NCI-H1417 (cell line): ENCODE measurements at places on chromosomes 4 and X.

DNA sequence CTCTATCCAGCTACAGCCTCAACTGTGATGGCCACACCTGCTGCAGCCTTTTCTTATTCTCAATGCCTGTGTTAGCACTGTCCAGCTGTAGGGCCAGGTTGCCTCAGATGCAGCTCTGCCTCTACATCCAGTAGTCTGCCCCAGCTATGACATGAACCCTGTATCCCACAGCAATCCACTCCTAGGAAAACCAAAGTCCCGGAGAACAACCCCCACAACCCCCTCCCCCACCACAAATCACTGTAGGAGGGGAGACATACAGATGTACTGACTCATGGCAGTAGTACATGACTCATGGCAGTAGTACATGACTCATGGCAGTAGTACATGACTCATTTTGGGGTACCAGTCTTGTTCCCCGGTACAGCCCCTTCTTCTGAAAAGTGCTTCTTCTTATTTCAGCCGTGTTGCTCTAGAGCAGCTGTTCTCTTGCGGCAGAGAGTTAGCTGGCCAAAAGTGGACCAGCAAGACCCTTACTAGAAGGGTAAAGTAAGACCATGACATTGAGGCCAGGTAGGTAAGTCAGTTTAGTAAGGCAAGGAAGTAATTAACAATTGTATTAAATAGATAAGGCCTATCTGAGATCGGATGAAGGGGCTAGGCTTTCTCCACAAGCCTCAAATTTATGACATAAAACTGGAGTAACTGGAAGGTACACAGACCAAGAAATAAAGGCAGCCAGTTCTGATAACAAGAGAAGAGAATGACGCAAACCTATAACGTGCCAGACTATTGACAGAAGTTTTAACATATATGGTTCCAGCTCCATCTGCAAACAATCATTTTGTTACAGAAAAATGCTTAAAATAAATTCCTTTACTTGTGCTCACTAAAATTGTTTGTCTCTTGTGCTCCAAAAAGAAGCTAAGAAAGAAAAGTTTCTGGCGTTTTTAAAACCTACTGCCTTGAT is 221.4 kb downstream of the TACR3 start:
- no peak for DNase-seq

DNA sequence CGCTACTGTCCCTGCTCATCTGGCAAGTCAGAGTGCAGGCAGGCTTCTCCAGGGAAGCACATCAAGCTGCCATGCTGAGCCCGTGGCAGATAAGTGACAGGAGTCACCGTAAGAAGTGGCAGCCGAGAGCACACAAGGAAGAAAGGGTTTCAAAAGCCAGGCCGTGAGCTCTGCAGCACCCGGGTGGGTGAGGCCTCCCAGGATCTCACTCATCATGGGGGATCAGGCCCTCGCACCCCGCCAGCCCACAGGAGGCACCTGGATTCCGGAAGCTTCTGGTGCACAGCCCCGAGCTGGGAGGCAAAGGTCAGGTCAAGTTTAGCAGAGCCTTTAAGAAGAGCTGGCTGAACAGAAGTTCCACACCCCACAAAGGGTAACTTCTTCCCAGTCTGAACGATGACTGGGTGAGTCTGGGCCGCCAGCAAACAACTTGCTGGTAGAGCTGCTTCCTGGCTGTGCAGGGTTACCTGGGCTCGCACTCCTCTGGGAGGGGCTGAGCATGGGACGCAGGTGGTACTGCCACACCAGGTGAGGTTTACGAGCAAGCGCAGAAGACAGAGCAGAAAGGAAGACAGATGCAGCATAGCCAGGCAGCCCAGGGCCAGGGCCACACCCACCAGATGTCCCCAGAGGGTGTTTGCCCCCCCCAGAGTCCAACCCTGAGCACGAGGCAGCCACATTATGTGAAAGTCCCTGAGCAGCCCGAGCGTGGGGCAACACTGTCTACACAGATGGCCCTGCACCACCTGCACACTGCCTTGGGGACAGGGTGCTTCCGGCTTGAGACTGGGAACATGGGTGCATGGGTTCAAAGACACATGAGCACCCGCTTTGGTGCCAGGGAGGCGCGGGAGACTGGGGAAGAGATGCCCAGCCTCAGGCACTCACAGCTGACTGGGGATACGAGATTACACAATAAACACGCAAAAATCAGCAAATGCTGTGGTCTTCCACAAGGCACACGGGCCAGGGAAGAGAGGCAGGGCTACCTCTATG is 7.7 kb downstream of the CCNQ start:
- no peak for DNase-seq

DNA sequence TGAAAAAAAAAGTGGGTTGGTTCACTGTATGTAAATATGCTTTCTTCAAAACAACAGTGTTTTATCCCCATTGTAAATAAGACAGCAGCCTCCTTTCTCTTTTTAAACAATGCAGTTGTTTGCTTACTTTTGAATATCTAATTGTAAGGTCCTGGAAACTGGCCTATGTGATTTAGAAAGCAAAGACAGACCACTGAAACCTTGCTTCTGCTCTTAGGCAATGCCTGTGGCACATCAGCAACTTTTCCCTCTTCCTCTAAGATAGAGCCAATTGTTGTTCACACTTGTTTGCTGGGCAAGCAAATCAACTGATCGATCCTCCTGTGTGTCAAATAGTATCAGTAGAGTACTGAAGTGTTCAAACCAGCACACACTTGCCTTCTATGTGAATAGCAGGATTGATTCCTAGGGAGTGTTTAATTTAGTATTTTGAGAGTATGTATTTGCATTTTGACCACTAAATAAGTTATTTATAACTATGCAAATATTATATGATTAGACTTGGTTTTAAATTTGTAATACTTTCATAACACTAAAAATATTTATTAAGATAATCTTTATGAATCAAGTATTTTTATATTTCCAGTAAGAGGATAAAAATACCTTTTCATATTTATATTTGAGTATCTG is 55.4 kb upstream of the GRPR start:
- no peak for DNase-seq

GRCh38 chr4:116755051-116755450 is 330.3 kb downstream of the TRAM1L1 start:
- no peak for DNase-seq

DNA sequence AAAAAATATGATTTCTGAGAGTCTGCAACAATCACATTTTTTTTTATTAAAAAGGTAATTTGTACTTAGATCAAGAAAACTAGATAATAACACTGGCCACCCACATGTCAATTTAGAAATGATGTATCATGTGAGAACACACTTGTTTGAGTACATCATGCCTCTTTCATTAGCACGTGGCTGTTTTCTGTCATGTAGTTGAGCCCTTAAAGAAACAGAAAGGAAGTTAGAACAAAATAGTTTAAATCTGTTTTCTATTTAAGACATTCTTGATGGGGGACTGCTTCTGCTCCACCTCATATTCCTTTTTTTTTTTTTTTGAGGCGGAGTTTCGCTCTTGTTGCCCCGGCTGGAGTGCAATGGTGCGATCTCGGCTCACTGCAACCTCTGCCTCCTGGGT is 207.5 kb downstream of the NSUN7 start:
- DNase-seq: no peak

DNA sequence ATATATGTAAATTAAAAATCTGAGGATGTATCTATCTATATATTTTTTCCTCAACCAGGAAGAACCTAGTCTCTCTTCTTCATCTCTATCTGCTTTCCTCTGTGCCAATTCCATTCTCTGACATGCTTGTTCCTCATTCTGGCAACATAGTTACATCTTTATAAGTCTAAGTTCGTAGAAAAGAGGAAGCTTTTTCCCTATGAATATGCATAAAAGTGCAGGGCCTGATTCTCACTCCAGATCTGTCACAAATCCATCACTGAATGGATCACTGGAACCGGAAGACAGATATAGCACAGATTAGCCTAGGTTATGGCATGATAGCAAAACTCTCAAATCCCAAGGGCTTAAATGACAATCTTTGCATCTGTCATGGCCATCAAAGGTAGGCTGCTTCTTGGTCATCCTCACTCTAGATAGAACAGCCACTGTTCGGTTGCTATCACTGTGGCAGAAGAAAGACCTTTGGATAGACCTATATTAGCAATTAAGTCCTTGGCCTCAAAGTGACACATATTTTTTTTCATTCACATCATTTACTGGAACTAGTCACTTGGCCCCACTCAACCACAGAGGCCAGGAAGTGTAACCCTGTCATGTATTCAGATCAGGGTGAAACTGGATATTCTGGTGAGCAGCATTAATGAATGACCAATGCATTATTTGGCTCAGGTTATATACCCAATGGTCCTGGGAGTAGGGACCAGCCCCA is 22.2 kb downstream of the DTHD1 start:
- no peak for DNase-seq

DNA sequence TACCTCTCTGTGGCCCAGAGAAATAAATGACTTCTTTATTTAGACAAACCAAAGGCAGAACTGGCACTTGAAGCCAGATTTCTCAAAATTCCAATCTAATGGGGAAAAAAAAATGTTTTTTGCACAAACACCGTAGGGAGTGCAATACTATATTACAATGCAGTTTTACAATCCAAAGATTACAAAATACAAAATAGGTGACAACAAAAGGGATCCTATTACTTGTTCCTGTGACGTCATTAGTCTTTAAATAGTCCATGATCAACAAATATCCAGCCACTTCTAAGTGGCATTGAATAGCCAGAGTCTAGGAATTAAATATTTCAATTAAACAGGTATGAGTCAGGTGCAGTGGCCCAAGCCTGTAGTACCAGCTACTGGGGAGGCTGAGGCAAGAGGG is 3.0 kb upstream of the APBB2 start:
- DNase-seq: peak; percentile 37

DNA sequence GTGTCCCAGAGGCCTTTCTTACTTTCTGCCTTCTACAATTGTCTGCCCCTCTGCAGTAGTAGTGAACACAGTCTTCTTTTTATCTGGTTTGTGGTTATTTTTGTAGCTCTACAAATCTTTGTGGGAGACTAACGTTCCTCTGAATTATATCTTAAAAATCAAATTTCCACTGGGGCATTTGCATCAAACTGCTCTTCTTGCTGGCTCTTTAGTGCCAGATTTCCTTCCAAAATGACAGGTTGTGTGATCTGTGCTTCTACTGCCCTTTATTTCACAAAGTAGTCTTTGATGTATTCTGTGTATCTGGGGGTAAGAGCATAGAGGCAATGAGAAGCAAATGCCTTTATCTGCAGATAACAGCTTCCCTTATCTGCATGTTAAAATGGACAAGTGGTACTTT is 34.5 kb downstream of the TSPAN7 start:
- no peak for DNase-seq

- no peak for DNase-seq
Observed at GRCh38 chr4:110268352-110268751, 69.9 kb upstream of the ELOVL6 start.

DNA sequence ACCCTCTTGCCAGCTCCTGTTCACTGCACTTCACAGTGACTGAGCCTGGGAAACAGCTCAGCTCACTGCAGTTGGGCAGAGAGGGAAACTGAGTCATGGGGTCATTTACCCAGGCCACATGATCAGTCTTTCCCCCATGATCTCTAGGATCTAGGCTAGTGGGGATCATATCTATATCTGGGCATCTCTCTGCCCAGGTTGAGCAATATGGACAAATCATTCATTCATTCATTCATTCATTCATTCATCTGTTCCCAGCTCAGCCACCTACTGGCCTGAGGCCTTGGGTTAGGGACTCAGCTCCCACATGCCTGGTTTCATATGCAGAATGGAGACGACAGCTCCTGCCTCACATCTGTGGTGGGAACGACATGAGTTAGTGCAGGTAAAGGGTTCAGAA is 45.3 kb upstream of the HMX1 start:
- no peak for DNase-seq

DNA sequence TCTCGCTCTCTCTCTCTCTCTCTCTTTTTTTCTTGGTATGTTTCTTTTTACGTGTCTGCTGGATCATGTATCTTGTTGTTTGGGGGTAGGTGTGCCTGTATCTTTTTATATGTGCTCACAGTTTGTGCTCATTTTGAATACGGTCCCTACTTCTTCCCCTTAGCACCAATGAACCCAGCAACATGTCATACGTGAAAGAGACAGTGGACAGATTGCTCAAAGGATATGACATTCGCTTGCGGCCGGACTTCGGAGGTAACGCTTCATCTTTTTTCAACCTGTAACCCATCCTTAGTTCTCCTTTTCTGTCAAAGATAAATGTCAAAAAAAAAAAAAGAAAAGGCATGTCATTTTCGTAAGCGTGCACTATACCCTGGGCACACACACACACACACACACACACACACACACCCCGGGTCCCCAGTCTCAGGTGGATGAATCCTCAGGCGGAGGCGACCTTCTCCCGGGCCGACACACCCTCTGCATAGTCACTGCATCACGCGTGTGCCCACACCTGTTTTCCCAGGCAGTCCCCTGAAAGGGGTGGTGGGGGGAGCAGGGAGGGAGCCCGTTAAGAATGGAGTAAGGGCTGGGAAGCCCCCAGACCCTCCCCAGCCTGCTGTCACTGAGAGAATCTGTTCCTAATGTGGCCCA is 511 bp downstream of the GABRB1 start:
- DNase-seq: no peak

DNA sequence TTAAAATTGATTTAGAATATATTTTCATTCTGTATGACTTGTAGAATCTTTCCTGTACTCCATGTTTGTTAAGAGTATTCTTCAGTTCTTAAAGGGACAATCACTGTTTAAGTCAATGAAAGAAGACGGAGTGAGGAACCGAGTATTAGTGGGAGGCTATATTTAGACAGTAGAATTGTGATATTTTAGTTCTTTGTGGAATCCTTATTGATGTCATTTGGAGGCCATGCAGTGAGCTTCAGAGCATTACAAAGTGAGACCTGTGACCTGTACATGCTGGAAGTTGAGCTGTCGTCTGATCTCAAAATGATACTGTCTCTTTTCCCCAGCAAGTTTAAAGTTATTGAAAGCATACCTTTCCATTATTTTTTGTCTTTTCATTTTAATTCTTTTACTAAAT is 394.7 kb downstream of the GALNTL6 start:
- no peak for DNase-seq

- DNase-seq: no peak
Observed at GRCh38 chr4:101081695-101082369, 265.5 kb downstream of the PPP3CA start.

GRCh38 chrX:19040373-19040772 is 56.5 kb upstream of the PHKA2 start:
- DNase-seq: peak; percentile 31

- no peak for DNase-seq
Observed at GRCh38 chrX:14899607-14900006, 26.4 kb downstream of the MOSPD2 start.

DNA sequence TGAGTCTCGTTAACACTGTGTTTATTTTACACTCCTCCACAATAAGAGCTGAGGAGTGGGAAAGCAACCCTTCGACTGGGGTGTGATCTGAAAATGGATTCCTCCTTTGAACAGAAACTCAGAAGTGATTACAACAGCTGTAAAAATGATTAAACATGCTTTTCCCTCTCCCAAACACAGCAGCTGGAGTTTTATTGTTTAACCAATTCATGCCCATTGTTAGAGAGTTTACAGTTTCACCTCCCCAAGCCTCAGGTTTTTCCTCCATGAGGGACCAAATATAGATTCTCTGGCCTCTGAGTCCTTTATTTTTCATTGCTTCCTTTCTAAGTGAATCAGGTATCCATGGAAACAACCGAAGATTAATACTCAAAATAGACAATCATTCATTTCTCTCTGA is 263.0 kb upstream of the TAPT1 start:
- no peak for DNase-seq
